ENCODE measurements at places on chromosomes 5 and 9. TPM values are rescaled to one million over a fixed set of nuclear protein-coding genes. Genes with fewer than 3 reads are reported as not detected.

Gene NADK2
- 21.1 TPM for total RNA-seq

DNA sequence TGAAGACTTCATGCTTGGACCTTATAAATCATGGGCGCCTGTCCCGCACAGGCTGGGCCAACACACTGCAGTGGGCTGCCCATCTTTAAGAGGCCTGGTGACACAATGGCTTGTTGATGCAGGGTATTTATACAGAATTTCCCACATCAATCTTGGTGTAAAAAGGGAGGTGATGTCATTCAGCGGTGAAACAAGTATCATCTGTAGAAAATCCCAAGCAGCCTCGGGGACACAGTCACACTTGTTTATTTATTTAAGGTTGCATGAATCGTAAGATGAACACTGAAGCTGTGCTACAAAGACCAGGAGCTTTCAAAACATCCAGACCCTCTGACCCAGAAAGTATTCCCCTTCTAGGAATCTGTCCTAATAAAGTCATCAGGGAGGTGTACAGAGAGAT, 40.5 kb downstream of the SMIM23 start:
- no peaks in the 10 kb centered on the region for H3K36me3 ChIP-seq
- no peaks in the 10 kb centered on the region for H3K4me1 ChIP-seq
- H3K27me3 ChIP-seq, result no peaks in the 10 kb centered on the region
- no peak for DNase-seq
- H3K4me3 ChIP-seq, result no peak overlapping the region

GRCh38 chr9:132806723-132807421, 71.2 kb downstream of the AK8 start:
- H3K4me3 ChIP-seq, result no peak overlapping the region
- no peaks in the 10 kb centered on the region for H3K36me3 ChIP-seq
- DNase-seq, result no peak

DNA sequence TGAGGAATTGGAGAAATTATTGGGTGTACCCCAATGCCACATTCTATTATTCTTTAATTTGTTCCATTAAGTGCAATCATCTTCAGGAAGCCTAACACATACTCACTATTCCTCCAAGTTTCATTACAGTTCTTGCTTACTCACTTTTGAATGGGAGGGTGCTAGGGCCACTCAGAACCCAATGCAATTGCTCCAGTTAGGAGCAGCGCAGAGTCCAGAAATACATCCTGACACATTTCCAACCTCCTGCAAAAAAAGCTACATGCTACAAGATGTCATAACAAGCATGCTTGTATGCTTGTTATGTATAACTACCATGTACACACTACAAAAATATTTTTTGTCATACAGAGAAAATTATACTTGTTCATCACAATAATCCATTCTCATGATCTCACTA, 27.8 kb downstream of the NFIB start:
- H3K36me3 ChIP-seq, result no peaks in the 10 kb centered on the region
- no peak overlapping the region for H3K4me3 ChIP-seq
- no peak for DNase-seq

GRCh38 chr9:86531971-86532640, 177.9 kb upstream of the TUT7 start:
- H3K4me1 ChIP-seq, result no peaks in the 10 kb centered on the region
- H3K36me3 ChIP-seq, result no peaks in the 10 kb centered on the region
- no peak overlapping the region for H3K4me3 ChIP-seq
- no peak for DNase-seq

Measured in upper lobe of right lung (tissue), 1 donor.